Hematopoietic multipotent progenitor cell treated with erythropoietin and hydrocortisone succinate and interleukin-3 and kit ligand, for 15 days (in vitro differentiated cells): ENCODE measurements at places on chromosomes 4 and X.
A peak's percentile ranks its signal among the peaks of the same experiment; 100 is the strongest.

GRCh38 chr4:62661821-62662220, 1461.7 kb downstream of the ADGRL3 start:
- no peak for DNase-seq

DNA sequence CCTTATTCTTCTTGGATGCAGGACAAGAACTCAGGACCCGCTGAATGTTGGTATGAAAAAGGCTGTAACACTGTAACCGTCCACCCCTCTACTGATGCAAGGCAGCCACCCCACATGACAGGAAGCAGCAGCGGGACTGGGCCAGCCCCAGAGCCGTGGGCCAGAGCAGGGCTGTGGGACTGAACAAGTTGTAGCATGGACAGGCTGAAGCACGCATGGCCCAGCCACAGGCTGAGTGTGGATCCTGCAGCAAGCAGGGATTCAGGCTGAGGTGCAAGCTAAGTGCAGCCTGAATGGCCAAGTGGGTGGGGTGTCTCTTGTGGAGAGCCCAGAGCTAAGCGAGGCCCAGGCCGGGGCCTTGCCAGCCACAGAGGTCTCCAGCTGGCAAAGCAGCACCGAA, 632.2 kb downstream of the SPOCK3 start:
- DNase-seq, result no peak

DNA sequence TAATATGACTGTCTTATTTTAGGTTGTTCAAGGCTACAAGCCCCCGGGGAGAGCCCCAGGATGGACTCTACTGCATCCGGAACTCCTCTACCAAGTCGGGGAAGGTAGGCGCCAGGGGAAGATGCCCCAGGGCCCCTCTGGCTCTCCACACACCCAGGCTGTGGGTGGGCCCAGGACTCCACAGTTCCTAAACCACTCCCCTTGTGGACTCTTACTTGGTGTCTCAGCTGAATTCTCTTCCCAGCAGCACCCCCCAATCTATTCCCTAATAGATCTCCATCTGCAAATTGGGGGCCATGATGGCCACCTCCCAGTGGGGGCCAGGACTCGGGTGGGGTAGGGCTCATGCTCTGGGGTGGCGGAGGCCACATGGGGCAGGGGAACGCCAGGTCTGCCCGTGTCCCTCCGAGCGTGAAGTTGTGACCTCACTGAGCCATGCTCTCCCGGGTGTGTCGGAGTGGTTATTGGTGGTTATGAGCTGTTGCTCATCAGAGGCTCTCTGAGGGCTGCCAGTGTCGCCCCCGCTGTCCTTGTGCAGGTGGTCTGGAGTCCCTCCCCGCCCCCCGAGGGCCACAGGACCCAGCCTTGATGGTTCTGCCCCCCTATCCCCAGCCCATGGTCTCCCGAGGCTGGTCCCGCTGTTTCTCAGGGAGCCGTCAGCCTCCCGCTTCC, 11.2 kb upstream of the ADD1 start:
- DNase-seq, result no peak

- no peak for DNase-seq
These were observed at the start of gene EVC2 for GRCh38 chr4:5708449-5709206. EVC2 (minus strand) TSS chr4:5708559; CDS start chr4:5708513, 46 bp downstream.

DNA sequence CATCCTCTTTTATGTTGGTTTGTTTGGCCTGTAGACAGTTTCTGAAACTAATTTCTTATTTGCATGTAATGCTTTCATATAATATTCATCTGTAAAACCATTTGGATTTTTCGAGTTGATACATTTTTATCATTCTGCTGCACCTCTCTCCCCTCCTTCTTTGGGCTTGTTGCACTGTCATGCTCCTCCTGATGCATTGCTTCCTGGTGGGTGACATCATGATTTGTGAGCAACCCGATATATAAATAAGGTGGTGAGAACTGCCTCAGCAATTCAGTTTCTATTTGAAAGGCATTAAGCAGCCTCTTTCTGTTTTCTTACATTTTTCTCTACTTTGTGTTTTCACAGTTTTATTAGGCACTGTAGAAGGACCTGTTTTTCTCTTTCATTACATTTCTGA, 515.7 kb downstream of the RPA4 start:
- DNase-seq, result peak; percentile 1

- peak; percentile 7 for DNase-seq
These were observed 16.2 kb downstream of the GATB start for GRCh38 chr4:151744614-151745013.

- DNase-seq, result peak; percentile 11
These were observed 20.8 kb upstream of the PRPS2 start for GRCh38 chrX:12770440-12770839.

GRCh38 chr4:169621731-169622492, 1.5 kb downstream of the CLCN3 start:
- peak; percentile 68 for DNase-seq

DNA sequence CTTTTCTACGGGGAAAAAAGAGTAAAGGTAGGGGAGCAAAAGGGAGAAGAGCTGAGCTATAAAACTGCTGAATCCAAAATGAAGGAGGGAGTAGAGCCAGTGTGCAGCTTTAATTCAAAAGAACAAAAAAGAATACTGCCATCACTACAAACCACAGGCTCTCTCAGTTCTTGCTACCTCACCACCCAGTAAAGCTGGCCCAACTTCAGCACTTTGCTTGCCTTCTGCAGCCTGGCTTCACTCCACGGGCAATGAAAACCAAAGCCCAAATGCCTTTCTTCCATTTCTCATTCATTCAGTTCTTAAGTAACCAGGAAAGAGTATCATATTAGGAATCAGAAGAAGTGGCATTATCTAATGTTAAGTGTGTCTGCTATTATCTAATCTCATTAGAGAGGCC, 376.8 kb downstream of the BCOR start:
- DNase-seq, result no peak

DNA sequence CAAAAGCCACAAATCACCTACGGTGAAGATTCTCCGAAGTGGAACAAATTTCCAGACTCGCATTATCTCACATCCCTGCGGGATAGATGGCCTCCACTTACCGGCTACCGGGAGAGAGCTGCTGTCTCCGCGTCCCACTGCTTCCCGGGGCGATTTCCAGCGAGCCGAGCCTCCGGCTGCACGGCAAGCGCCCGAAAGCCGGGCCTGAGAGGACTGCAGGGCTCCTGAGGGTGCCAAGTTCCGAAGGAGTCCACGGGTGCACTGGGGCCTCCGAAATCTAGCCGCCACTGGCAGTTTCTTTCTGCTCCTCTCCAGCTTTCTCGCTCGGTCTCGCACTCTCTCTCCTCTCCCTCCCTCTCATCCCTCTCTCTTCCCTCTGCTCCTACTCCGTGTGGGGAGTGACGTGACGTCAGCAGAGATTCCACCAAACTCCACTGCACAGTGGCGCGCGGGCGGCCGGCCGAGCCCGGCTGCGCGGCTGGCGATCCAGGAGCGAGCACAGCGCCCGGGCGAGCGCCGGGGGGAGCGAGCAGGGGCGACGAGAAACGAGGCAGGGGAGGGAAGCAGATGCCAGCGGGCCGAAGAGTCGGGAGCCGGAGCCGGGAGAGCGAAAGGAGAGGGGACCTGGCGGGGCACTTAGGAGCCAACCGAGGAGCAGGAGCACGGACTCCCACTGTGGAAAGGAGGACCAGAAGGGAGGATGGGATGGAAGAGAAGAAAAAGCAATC, 14.0 kb upstream of the PITX2 start:
- DNase-seq, result no peak

DNA sequence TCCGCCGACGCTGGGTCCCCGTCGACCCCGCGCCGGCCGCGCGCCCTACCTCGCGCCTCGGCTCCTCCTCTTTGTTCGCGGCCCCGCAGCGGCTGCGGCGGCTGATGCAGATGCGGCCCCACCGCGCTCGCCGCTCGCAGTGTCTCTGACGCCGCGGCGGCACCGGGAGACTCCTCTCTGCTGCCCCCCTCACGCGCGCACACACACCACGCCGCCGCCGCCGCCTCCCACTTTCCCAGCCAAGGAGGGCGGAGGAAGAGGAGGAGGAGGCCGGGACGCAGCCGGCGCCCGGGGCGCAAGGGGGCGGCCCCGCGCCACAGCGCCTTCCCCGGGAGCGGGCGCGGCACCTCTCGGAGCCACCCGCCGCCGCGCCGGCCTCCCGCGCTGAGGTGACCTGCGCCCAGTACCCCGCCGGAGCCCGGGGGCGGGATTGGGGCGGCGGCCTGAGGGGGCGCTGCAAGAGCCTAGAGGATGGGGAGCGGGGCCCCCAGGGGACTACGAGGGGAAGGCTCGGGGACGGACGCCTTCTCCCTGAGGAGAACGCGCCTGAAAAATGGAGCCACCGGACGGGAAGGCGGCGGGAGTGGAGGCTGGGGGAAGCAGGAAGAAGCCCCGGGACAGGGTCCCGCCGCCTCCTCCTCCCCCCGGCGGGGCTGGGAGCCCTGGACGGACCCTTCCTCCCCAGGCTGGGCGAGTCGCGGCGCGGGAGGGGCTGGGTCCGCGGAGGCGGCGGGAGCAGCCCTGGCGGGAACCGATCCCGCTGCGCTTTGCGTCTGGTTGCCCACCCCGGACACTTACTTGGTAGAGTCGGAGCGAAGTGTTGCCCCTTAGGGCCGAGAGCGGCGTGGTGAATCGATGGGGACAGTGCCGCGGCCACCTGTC, at the start of gene SH3RF1:
SH3RF1 (minus strand) TSS at position 147 of the 882 bp plus-strand sequence. CDS start 1,744 bp downstream, outside the sequence.
- DNase-seq, result peak; percentile 25

- DNase-seq, result peak; percentile 3
These were observed 82.9 kb upstream of the TAB3 start for GRCh38 chrX:30971774-30972603.

DNA sequence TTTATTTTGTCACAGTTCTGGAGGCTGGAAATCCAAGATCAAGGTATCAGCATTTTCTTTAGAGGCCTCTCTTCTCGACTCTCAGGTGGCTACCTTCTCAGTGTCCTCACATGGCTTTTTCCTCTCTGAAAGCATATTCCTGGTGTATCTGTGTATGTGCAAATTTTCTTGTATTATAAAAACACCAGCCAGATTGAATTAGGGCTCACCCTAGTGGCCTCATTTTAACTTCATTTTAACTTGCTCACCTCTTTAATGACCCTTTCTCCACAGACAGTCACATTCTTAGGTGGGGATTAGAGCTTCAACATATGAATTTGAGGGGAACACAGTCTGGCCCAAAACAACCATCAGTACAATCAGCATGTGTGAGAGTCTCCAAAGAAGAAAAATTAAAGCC, 542.4 kb upstream of the FAM241A start:
- no peak for DNase-seq

- DNase-seq, result no peak
These were observed 212.8 kb upstream of the PDE5A start for GRCh38 chr4:119841361-119841760.

- peak; percentile 22 for DNase-seq
These were observed 144.8 kb downstream of the FRYL start for GRCh38 chr4:48635310-48635709.

- peak; percentile 4 for DNase-seq
These were observed 66.2 kb upstream of the TACR3 start for GRCh38 chr4:103786014-103786413.

DNA sequence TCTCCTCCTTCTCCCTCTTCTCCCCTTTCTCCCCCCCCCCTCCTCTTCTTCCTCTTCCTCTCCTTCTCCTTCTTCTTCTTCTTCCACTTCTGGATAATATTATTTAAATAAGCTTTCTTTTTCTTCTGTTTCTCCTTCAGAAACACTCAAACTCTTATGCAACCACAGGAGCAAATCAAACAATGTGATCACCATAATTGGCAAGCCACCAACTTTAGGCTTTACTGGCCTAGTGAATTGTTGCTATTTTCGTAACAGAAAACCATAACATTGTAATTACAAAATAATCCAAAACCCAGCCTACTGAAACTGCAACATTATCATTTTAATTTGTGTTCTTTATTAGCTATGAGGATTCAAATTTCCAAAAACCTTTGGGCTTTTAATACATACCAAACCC, 14.3 kb downstream of the DCAF8L1 start:
- no peak for DNase-seq

GRCh38 chr4:56671373-56671772, 9.7 kb downstream of the HOPX start:
- DNase-seq, result no peak

DNA sequence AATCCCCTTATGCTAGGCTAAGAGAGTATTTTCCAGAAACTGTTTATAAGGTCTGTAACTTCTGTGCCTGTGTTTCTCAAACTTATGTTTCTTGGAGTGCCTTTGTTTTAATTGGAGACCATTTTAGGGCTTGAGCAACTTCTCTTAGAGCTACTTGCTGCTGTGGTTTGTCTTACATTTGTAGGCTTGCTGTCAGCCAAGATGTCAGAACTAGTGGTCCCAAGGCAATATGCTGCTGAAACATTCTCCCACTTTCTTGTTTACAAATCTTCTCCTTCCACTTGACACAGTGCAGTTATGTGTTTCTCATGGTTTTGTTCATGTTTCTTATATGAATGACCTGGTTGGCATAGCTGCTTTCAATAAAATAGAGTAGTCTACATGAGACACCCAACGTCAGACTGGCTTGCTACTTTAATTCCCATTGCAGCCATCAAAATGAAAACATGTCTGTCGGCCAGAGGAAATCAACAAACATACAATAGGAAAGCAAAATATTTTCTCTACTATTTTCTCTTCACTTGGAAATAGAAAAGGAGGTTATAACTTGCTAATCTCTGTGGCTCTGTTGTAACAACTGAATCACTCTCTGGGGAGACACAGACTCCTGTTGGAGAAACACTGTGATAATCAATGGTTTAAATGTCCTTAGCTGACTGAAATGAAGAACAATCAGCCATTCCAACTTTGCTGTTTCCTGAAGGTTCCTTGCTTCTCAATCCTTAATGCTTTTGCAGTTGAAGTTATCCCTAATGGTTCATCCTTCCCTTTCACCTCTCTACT, 426.4 kb downstream of the PDGFC start:
- DNase-seq, result no peak

- no peak for DNase-seq
These were observed 4.1 kb upstream of the RS1 start for GRCh38 chrX:18676050-18676449.

DNA sequence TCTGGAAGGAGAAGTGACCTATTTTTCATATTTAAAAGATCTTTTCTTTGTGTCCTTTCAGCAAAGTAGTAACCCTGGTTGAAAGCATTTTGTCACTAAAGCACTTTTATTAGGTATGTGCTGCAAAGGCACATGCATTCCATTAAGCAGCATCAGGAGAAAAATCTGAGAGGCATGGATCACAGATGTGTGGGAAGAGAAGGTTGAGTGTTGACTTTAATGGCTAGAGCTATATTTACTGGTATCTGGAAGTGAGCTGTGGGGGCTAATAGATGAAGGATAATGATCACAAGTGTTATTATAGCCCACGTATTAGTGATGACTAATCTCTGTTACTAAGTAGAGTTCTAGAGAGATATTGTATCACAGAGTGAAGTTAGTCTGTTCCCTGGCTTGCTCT, 1520.7 kb downstream of the ARAP2 start:
- no peak for DNase-seq

DNA sequence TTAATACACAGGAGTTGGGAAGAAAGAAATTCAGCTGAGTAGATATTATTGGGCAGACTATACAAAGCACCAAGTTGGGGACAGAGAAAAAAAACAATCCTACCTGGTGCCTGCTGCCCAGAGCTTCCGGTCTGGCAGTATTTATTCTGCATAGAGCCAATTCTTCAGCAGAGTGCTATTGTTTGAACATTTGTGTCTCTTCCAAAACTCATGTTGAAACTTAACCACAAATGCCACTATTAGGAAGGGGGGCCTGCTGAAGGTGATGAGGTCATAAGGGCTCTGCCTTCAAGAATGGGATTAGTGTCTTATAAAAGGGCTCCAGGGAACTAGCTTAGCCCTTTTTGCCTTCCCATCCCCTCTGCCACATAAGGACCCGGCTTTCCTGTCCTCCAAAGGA, 136.2 kb downstream of the EVC2 start:
- DNase-seq, result no peak
